ENCODE measurements at places on chromosomes 2 and 18. TPM values are rescaled to one million over a fixed set of nuclear protein-coding genes. Genes with fewer than 3 reads are reported as not detected.

DNA sequence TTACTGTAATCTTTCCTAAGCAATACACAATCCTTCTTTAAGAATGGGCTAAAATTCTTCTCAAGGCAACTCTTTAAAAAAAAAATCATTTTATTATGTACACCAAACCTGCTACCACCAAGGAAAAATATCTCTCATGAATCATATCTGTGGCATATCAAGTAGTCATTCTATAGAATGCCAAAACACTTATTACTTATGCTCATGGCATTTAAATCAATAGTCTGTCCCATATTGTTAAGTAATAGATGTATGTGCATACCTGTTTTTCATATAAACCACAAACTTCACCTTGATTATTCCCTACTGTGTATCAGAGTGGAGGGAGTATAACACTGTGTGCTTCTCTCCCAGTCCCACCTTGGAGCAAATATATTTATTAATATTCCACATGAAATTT, 95.8 kb upstream of the SETBP1 start:
- no peak for DNase-seq

NOL4 gene
- total RNA-seq, result 49.1 TPM

C18orf54 gene
- total RNA-seq, result 2.9 TPM

DNA sequence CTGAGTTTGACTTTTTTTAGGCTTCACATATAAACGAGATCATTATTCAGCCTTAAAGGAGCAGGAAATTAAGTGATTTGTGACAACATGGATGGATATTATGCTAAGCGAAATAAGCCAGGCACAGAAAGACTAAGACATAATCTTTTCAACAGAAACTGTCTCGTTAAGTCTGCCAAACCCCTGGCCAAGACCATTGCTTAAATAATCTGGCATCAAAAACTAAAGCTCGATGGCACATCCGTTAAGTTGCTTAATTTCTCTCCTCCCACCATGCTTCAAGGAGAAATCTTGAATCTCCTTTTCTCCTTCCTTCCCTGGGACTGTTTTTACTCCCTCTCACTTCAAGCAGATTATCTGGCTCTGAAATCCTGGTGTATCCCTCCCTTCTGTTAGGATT, 140.3 kb downstream of the GALNT14 start:
- DNase-seq, result no peak

SP9 gene
- total RNA-seq, result 5.9 TPM

- DNase-seq, result no peak
Observed at GRCh38 chr2:164706522-164706921, 85.2 kb upstream of the GRB14 start.

DNA sequence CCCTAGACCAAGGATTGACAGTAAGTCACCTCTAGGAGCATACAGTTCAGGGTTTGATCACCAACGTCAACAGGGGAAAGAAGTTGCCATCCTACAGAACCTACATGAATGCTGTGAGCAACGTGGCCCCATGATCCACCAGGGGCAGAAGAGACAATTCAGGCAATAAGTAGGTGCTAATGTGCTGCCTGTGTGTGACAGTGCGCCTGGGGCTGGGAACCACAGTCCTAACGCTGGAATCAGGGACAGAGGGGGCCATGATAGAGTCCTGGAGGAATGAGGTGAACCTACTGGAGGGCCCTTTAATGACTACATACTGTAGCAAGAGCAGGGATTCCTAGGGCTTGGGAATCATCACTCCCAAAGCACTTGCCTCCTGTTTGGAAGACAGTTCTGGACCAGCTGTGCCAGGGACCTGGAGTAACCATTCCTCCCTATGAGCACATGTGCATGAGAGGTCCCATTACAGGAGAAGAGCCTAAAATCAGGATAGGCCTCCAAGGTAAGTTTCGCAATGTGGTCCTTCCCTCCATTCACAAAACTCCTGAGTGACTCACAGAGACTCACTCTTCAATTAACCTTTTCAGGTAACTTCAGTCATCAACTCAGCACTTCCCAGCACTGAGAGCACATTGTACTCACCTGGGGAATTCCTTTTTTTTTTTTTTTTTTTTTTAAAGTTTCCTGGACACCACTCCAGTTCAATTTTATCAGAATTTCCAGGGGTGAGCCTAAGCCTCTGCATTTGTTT, 214.0 kb downstream of the TMEM163 start:
- DNase-seq, result no peak

GRCh38 chr2:210617318-210617717, 60.9 kb downstream of the CPS1 start:
- no peak for DNase-seq

HNMT gene
- 18.1 TPM for total RNA-seq

DNA sequence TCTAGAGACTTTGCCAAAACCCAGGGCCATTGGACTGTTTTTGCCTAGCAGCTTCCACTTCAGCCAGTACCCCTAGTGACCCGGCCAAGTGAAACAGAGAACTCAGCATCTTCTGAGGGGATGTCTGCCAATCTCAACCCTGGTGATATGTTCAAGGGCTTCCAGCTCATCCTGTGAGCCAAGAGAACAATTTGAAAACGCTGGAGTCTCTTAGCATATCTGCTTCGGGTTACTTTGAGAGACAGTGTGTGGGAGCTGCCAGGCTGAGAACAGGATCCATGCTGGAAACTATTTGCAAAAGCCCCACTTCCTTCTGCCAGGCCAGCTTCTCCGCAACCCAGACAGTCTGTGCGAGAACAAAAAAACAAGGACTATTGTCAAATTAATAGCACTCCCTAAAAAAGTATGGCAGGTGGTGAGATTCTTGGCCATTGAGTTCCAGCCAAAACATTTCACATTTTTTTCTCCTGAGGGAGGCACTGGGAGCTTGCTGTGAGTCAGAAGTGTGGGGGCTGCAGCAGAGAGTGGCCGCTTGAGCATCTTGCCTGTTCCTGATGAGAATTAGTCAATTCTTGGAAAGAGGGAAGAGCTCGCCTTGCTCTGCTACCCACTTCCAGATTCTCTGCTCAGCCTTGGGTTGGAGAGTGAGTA, 395.6 kb upstream of the TRIB2 start:
- no peak for DNase-seq

- DNase-seq, result no peak
Observed at GRCh38 chr2:2253172-2254016, 77.7 kb downstream of the MYT1L start.

DNA sequence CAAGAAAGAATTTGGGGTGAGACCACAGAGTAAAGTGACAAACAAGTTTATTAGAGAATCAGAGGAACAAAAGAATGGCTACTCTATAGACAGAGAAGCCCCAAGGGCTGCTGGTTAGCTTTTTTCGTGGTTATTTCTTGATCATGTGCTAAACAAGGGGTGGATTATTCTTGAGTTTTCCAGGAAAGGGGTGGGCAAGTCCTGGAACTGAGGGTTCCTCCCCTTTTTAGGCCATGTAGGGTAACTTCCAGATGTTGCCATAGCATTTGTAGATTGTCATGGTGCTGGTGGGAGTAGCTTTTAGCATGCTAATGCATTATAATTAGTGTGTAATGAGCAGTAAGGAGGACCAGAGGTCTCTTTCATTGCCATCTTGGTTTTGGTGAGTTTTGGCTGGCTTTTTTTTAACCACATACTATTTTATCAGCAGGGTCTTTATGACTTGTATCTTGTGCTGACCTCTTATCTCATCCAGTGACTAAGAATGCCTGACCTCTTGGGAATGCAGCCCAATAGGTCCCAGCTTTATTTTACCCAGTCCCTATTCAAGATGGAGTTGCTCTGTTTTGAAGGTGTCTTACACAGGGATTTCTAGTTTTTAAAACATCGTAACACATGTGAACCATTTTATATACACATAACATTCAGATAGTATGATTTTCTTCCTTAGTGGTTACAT, 77.8 kb downstream of the MYO1B start:
- DNase-seq, result no peak

GRCh38 chr2:106867196-106867953, 18.6 kb downstream of the ST6GAL2 start:
- DNase-seq, result no peak

GRCh38 chr2:236334122-236334876, 70.1 kb upstream of the ASB18 start:
- no peak for DNase-seq

GRCh38 chr2:201761101-201761500, 19.6 kb downstream of the ALS2 start:
- no peak for DNase-seq

NPC1 gene
- total RNA-seq, result 61.7 TPM

- peak; percentile 40 for DNase-seq
Observed at GRCh38 chr2:27723372-27724144, 48.0 kb upstream of the MRPL33 start.

KIAA2012 gene
- total RNA-seq, result 3.2 TPM

DNA sequence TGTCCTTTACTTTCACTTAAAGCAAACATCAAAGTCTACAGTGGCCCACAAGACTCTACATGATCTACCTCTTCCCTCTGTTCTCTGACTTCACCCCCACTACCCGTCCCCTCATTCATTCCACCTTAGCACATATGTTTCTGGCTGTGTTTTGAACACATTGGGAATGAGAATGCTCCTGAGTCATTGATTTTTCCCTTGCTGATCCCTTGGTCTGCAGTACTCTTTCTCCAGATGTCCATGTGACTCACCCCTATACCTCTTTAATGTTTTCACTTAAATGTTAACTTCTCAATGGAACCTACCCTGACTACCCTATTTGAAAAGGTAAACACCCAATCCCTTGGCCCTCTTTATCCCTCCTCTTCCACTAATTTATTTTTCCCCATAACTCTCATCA, 30.7 kb upstream of the FRZB start:
- DNase-seq, result no peak

TRPM8 gene
- total RNA-seq, result 0.08 TPM

- no peak for DNase-seq
Observed at GRCh38 chr18:58128381-58129374, 84.7 kb downstream of the NEDD4L start.

COL3A1 gene
- total RNA-seq, result 1.2 TPM

DNA sequence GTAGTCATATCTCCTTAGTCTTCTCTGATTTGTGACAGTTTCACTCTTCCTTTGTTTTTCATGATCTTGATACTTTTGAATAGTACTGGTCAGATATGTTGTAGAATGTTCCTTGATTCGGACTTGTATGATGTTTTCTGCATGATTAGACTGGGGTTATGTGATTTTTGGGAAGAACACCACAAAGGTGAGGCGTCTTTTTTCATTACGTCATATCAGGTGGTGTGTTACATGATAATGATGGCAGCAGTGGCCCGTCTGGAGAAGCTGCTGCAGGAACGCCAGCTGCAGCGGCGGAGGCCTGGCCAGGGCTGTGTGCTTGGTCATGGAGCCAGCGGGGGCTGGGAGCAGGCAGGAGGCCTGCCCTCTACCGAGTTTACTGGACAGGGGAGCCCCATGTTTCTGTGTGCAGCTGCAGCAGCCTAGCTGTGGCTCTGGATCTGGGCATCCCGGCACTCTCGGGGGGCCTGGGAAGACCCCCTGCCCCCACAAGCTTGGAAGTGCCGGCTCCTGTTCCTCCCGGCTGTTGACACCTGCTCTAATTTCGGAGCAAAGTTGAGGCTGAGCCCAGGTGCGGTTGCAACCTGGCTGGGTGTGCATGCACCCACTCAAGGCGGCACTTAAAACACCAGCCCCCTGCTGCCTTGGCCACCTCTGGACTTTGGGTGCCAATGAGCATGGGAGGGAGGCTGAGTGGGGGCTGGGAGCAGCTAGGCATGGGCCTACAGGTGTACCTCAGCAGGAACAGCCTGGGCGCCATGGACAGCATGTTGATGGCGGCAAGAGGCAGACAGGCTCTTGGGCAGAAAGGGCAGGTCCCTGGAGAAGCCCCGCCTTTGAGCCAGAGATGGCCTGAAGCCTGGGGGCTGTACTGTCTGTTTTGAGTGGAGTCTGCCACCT, 26.1 kb downstream of the SLC4A10 start:
- DNase-seq, result no peak

DNA sequence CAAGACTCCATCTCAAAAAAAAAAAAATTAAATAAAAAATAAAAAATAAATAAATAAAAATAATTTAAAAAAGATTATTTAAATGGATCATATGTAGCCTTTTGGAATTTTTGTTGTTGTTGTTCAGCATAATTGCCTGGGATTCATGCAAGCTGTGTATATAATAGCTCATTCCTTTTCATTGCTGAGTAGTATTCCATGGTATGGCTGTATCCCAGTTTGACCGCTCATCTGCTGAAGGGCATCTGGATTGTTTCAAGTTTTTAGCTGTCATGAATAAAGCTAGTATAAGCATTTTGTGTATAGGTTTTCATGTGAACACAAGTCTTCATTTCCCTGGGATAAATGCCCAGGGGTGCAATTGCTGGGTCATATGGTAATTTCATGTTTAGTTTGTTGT, 6.4 kb upstream of the TANC1 start:
- no peak for DNase-seq

PROM2 gene
- 10.7 TPM for total RNA-seq

DNA sequence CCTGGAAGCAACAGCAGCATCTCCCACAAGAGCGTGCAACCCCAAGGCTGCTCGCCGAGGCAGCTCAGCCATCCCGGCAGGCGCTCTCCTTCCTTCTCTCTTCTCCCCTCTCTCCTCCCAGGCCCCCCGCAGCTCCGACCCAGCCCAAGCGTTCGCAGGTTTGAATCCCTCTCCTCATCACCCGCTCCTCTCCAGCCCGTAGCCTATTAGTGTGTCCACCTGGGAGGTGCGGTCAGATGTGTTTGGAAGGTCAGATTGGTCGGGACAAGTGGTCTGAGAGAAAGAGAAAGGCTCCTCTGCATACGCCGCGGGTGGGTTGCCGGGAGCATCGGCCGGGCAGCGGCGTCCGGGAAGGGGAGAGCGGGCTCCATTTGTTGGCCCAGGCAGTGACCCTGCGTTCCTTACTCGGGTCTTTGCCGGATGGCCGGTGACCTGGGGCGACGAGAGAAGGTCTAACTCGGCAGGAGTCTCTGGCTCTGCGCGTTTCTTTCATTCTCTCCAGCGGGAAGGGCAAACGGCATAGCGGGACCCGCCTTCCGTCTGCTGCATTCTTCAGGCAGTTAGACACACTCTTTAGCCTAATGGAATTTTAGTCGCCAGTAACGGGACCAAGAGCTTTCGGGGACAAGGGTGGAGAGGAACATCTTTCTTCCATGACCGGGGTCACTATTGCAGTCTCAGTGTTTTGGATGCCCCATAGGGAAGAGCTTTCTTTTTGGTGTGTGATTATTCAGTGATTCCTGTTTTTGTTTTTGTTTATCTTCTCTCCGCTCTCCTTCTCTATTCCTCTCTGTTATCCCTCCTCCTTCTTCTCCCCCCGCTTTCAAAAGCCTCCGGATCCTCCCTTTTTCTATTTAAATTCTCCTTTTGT, 1.1 kb upstream of the TMEFF2 start:
- DNase-seq, result peak; percentile 61

GRCh38 chr2:235048549-235048948, 96.7 kb downstream of the SH3BP4 start:
- DNase-seq, result no peak

DNA sequence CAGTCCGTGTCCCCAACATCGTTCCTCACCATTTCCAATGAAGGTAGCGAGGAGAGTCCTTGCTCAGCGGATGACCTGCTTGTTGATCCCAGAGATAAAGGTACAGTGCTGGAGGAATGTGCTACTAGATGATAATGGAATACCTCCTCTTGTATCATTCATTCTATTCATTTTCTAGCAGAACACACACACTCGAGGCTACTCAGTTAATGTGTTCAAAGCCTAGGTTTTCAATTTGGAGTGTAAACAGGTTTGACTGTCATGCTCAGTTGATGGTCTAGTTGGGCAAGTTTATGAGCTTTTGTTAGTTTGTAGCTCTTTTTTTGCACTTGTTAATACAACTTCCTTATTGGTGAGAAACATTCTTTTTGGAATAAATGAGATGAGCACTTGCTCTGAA, 114.2 kb downstream of the ICA1L start:
- no peak for DNase-seq

CRYGD gene
- total RNA-seq, result not detected

All from dorsolateral prefrontal cortex (tissue), 122 donors.